Activated T-helper 1 cell treated with anti-CD3 and anti-CD28 coated beads, Interleukin-2, amount 50 U/mL, for 16 hours (primary cell): ENCODE measurements at places on chromosomes 6 and 20.

DNA sequence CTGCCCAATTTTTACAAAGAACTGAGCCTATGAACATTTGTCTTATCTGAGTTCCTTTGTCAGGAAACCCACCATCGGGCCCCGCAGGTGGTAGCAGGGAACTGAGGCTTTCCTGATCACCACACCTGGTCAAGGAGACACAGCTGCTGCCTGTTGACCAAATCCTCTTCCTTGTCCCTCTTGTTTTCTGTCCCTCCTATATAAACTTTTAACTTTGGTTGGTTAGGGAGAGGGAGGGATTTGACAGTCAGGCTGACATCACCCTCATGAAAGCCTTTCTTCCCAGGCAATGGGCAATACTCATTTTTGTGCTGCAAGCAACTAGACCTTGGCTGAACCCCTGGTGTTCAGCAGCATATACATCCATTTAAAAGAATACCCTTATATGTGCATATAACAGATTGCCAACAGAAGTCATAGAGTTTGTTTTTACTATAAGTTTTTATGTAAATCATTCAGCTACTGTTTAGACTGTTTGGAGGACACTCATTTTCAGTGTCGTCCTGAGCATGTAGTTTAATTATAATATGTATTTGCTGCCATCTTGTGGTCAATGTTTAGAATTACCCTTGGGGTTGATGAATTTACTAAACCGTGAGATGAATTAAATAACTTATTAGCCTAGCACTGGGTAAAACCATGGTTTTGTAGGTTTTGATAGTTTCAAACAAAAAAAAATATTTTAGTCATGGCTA, 17.0 kb downstream of the CRISP1 start:
- DNase-seq = no peak

- no peak for DNase-seq
Measured at GRCh38 chr6:123333000-123333756, 303.6 kb downstream of the TRDN start.

DNA sequence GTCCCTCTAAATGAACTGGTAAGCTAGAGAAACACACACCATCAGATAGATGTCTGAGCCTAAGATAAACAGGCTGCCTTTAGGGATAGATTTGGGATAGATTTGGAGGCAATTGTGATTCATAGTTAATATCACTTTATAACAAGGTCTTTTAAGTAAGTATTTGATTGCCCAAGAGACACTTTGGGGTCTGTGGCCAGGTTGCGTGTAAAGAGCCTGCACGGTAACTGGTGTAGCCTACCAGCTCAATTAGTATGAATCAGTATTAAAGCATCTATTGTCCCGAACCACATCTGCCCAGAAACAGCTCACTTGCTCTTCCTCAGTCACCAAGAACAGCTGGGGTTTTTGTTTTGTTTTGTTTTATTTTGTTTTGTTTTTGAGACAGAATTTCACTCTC, 193.3 kb downstream of the SASH1 start:
- DNase-seq = no peak

- no peak for DNase-seq
Measured at GRCh38 chr6:35678021-35678654, 10.6 kb downstream of the FKBP5 start.

DNA sequence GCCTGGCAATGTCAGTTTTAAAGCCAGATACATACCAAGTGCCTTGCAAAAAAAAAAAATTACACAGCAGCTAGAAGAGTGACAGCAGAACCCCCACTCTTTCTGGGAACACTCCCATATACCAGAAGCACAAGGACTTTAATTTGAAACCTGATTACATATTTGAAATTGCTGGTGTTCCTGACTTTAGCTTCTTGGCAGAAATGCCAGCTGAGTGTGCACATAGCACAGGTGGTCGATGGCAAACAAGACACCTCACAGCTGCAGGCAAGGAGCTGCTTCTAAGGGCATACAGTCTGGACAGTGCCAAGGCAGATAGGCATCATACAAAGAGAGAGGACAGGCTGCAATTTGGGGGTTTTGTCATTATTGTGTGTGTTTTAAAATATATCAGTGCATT, 150.7 kb upstream of the SGK1 start:
- DNase-seq = no peak

DNA sequence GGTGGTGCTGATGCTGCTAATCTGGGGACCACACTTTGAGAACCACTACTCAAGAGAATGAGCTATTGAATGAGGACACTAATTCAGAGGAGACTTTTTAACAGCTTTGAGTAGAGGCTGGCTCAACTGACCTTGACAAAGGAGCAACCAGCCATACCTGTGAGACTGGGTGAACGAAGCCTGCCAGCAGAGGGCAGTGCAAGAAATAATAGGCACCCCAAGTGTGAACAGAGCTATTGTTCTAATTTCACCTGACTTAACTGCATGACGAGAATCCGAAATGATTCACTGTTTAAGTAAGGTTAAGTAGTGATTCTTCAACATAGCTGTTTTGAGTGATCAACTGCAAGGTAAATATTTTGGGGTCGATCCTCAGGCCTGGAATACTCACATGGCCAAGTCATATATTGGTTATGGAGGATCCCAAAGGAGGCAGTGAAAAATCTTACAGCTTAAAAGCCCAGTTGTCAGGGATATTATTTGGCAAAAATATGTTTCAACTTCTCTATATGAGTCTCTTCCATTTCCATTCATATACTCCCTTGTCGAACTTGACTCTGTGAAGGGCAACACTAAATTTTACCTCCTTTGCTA, 550.5 kb upstream of the MARCKS start:
- DNase-seq = no peak

DNA sequence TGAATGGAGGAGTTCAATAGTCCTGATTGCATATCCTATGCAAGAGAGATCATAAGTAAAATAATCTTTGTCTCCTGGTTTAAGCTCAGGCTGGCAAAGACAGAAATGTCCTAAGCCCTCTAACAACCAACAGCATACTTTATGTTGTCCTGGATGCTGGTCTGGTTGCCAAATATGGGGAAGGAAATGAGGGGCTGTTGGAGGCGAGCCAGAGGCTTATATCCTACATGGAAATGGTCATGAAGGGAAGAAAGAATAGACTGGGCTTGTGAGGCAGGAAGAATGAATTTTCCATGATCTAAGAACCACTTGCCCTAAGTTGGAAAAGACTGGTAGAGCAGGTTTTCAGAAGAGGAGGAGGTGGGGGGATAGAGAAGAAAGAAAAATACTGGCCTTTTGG, 237.1 kb downstream of the SMOC2 start:
- no peak for DNase-seq

DNA sequence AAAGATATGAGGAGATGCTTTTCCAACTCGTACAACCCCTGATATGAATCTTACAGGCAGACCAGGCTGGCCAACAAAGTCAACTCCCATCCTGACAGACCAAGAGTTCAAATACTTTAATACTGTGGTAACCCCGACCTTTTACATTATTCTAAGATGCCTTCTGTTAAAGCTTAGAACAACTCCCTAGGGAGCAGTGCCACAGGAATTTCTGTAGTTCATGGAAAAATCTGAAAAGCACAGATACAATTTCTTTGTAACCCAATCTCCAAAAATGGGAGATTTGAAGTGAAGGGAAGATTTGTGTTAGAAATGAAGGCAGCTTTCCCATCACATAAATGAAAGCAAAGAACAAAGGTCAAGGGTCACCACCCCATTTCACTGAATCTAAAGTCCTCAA, 151.3 kb upstream of the BEND6 start:
- DNase-seq = no peak

GRCh38 chr20:10508060-10508459, 73.0 kb downstream of the SLX4IP start:
- DNase-seq = no peak

DNA sequence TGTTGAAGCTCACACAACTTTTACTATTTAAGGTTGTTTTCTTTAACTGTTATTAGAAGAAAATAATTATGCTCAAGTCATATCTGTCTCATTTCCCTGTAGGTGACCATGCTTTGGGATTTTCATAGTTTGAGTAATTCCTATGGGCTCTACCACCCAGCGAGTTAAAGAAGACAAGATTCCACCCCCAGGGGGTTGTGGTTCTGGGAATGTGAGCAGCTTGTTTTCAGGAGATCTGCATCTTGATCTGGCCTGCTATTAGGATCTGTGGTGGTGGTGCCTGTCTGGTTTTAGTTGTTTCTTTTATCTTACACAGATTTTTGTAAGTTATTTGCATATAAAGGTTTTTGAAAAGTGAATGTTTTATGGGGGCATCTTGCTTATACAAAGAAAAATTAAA, 20.2 kb upstream of the REV3L start:
- DNase-seq = no peak

DNA sequence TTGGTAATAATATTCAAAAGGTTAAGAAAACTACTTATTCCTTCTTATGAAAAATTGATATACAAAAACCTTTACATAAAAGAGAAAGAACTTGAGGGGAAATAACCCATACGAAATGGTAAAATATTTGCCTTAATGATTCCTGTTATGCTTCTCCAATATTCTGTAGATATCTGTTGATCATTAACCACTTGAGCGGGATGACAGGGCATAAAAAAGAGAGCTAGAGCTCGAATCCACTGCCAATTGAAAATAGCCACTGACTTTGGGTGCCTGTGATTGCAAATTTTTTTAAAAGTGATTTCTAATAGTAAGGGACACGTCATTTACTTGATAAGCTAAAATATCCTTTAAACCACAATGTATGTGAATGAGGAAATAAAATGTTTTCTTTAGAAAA, 188.1 kb downstream of the MOXD1 start:
- DNase-seq = no peak

GRCh38 chr6:11802886-11803590, 24.4 kb upstream of the ADTRP start:
- DNase-seq = no peak

DNA sequence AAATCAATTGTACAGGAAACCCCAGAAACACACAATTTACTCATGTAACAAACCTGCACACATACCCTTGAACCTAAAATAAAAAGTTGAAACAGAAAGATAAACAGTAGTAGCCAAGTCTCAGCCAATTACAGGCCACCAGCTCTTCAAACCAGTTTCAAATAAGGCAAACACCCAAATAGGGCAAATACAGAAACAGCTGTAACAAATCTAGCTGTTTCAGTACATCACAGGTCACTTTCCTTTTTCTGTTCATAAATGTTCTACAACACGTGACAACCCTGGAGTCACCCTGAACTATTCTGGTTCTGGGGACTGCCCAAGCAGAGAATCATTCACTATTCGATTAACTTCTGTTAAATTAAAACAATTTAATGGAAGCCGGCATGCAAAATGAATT, 329.0 kb downstream of the GJA1 start:
- DNase-seq = no peak

- DNase-seq = no peak
Measured at GRCh38 chr20:31835554-31835953, 9.8 kb downstream of the FOXS1 start.

DNA sequence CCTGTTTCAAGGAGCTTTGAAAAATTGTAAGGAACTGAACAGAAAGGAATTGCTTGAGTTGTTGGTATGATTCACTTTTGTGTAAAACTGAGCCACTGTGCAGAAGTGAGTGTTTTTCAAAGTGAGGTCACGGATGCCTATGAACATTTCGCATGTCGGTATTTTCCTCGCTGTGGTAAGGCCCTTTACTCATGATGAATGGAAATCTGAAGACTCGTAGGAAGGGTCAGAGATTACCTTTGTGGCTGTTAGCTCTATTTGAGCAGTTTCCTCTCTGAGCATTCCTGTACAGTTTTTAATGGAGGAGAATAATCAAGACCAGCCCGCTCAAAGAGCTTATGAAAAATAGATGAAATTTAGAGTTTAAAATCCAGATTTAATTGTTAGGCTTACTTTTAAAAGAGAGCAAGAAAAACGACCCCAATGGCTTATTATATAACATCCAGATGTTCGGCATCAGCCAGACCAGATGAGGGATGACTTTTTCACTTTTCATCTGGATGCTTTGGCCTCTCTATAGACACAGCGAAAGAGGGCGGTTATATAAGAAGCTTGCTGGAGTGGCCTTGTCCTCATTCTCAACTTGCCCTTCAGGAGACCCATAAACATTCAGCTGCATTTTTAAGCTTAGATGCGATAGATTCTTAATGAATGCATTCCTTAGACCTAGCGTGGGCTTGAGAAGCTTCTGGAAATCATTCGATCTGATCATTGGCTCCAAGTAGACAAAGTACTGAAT, 99.5 kb downstream of the CD83 start:
- no peak for DNase-seq

GRCh38 chr6:87914637-87915395, 132.8 kb upstream of the SPACA1 start:
- no peak for DNase-seq

DNA sequence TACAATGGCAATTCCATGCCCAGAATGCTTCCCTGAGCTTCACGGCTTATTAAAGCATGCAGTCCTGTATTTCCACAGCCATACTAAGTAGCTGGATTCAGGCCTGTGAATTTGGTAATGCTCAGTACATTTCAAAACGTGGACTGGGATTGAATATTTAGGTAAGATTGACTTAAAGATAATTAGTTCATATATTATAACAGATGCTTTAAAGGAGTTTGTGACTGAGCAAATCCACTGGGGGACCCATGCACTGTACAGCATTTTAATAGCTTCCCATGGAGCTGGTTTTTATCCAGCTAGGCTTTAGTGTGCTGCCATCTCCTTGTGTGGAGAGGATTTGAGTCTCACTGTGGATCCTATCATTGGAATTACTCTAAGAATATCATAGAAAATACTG, 420.9 kb upstream of the FLRT3 start:
- no peak for DNase-seq

GRCh38 chr6:157267109-157267611, 56.2 kb downstream of the TMEM242 start:
- no peak for DNase-seq

- DNase-seq = no peak
Measured at GRCh38 chr6:100592929-100593328, 128.2 kb upstream of the SIM1 start.

DNA sequence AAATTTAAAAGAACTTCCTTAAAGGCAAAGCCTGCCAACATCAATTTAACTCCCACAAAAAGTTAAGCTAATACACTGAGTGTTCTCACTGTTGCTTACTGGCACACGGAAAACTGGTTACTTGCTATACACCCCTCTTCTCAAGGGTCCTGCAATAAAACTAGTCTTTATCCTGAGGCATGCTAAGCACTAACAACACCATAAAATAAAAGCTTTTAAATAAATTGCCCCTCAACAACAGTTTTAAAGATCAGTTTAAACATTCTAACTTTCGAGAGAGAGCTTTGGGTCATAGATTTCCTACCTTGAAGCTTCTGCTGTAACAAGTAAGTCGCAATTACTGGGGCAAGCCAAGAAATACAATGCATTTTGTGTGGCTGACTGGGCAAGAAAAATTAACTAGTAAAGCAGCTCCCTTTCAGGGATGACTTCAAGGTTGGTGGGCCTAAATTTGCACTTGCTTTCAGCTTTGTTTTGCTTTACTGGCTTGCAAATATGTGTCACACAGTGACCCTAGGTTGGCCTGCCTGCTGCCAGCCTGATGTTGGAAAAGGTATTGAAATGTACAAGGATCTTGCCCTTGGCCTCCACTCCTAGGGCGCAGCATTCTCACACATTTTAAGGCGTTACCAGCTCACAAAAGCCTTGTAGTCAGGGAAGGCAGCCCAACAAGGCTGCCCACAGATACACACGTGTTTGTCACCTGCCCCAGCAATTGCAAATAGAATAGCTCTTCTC, 4.0 kb upstream of the HEY2 start:
- DNase-seq = no peak

- DNase-seq = no peak
Measured at GRCh38 chr6:2900821-2901644, 2.1 kb downstream of the SERPINB9 start.
